ENCODE measurements at places on chromosomes 3 and 15.

- no peak for DNase-seq
Measured at GRCh38 chr3:10665592-10665991, 150.4 kb upstream of the SLC6A11 start.

DNA sequence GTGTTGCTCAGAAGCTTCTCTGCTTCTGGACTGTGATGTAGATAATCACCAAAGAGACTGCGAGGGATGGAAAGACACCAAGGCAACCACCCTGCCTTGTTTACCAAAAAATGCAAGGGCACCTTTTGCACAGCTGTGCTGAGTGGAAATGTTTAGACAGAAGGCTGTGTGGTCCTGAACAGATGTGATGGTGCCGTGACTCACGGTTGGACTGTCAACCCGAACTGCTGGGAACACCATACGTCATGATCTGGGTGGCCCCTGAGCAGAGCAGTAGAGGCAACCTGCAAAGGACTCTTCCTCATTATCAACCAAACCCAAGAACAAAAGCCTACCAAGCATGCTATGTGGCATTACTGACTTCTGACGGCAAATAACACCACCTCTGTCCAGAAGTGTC, 61.3 kb upstream of the LPP start:
- DNase-seq, result no peak

- peak; percentile 50 for DNase-seq
Measured at GRCh38 chr3:139173372-139174108, 128.8 kb upstream of the PRR23C start.

GRCh38 chr15:60382773-60383674, 14.8 kb downstream of the ANXA2 start:
- DNase-seq, result no peak

- no peak for DNase-seq
Measured at GRCh38 chr3:9916346-9916733, 558 bp upstream of the IL17RC start.

DNA sequence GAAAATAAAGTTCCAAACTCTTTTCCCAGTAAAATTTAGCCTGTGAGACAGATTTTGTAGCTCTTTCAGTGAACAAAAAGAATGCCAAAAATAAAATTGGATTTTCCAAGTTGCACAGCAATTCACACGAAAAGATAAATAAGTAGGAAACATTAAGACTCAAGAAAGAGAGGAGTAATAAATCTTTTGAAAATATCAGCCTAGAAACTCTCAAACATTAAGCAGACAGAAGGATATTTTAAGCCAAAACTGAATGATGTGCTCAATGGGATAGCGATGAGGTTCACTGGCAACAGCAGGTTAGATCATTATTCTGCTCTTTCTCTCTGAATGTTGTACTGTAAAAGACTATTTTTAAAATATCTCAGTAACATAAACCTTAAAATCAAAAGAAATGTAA, 115.0 kb downstream of the STAG1 start:
- DNase-seq, result no peak

DNA sequence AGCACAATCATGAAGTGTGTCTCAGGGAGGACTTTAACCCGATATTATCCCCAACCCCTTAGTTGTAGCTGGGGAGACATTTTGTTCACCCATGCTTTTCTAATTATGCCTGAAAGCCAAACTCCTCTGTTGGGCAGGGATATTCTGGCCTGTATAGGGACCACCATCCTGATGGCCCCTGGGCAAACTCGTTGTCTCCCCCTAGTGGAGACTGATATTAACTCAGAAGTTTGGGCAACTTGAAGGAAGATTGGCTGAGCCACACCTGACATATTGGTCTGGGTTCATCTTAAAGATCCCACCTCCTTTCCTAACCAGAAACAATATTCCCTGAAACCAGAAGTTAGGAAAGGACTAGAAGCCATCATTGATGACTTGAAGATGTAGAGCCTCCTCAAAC, 42.3 kb downstream of the TM4SF18 start:
- DNase-seq, result no peak

DNA sequence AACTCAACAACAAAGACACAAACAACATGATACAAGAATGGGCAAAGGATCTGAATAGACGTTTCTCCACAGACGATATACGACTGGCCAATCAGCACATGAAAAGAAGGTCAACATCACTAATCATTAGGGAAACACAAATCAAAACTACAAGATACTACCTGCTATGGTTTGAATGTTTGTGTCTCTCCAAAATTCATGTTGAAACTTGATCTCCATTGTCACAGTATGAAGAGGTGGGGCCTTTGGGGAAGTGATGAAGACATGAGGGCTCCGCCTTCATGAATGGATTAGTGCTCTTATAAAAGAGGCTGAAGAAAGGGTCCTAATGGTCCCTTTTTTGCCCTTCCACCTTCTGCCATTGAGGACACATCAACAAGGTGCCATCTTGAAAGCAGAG, 32.3 kb downstream of the ACAP2 start:
- DNase-seq, result no peak

- no peak for DNase-seq
Measured at GRCh38 chr3:39135170-39135805, 18.1 kb downstream of the CSRNP1 start.

DNA sequence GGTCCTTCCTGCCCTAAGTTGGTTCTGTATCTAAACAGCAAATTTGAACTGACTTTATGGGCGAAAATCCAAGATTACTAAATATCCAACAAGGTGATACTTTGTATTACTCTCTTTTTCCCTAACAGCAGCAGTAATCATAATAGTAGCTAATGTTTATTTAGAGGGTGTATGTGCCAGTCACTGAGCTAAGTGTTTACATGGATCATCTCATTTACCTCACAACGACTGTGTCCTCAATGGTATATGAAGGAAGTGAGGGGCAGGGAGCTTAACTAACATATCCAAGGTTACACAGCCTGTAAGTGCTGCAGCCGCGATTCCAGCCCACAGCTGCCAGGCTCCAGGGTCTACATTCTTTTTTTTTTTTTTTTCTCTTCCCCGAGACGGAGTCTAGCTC, 10.3 kb upstream of the LRRC34 start:
- DNase-seq, result no peak

DNA sequence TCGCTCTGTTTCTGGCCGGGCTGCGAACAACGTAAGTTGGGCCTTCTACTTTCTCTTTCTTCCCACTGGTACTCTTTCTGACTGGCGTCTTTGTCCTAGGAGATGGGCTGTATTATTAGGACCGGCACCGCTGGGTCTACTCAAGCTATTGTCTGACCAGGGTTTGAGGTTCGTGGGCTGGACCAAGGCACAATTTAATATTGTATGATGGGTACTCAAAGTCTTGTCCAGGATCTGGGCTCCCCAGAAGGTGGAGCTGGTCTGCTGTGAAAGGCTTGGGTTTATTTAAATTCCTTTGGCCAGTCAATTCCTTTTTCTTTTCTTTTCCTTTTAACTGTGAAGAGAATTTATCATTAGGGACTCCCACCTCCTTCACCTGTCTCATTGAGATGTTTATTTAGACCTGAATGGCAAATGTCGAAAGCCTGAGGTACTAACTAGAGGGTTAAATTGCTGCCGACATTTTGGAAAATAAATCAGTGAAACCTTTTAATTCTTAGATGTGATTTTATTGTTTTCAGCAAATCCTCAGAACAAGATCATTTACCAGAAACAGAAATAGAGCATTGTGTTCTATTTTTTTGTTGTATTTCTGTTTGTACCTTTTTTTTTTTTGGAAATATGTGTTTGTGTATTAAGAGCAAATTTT, 410 bp downstream of the LRRC49 start:
- DNase-seq, result no peak

GRCh38 chr3:172694573-172695246, 16.2 kb downstream of the NCEH1 start:
- no peak for DNase-seq

- no peak for DNase-seq
Measured at GRCh38 chr15:96070636-96071035, 259.9 kb upstream of the NR2F2 start.

GRCh38 chr3:3119393-3119851, 7.3 kb upstream of the TRNT1 start:
- DNase-seq, result no peak

DNA sequence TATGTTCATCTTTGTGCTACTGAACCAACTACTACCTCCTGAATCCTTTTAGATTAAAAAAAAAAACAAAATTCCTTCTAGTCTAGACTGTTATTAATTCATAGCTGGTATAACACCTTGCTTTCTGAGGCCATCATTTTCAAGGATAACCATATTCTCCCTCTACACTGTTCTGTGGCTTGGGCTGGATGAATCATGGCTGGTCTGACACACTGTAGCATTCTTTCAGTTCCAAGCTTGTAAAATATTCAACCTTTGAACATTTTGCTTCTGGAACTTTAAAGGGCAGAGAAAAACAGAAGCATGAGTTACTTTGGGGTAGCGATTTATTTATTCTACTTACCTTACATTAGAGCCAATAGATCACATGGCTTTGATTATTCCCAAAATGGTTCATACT, 7.6 kb downstream of the HSPBAP1 start:
- no peak for DNase-seq

- no peak for DNase-seq
Measured at GRCh38 chr15:41105348-41106334, 10.4 kb downstream of the INO80 start.

- no peak for DNase-seq
Measured at GRCh38 chr3:30282154-30282696, 324.2 kb upstream of the TGFBR2 start.

GRCh38 chr3:12312010-12312409, 23.1 kb downstream of the PPARG start:
- no peak for DNase-seq

- DNase-seq, result no peak
Measured at GRCh38 chr3:14605067-14605466, 46.5 kb upstream of the CCDC174 start.

DNA sequence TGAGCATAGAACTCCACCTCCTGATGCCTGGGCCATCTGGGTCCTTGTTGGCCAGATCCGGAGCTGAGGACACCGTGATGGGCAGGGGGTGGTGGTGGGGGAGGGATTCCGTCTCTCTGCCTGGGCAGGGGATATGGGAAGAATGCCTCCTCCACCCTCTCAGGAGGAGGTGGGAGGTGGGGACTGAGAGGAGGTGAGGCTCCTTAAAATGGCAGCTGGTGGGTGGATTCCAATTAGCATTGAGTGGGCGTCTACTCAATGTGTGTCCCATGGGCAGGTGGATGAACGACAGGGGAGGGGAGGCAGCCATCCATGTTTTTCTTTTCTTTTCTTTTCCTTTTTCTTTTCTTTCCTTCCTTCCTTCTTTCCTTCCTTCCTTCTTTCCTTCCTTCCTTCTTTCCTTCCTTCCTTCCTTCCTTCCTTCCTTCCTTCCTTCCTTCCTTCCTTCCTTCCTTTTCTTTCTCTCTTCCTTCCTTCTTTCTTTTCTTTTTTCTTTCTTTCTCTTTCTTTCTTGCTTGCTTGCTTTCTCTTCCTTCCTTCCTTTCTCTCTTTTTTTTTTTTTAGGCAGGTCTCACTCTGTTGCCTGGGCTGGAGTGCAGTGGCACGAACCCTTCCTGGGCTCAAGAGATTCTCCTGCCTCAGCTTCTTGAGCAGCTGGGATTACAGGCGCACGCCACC, 5.0 kb downstream of the SLC28A1 start:
- no peak for DNase-seq

- DNase-seq, result no peak
Measured at GRCh38 chr15:51726302-51727073, 11.0 kb downstream of the LYSMD2 start.

- DNase-seq, result no peak
Measured at GRCh38 chr15:27527490-27528067, 556.6 kb downstream of the GABRG3 start.

- DNase-seq, result no peak
Measured at GRCh38 chr15:38225381-38225780, 27.3 kb upstream of the SPRED1 start.

GRCh38 chr3:192957441-192958021, 39.9 kb upstream of the MB21D2 start:
- DNase-seq, result no peak

- DNase-seq, result no peak
Measured at GRCh38 chr15:73313861-73314260, 54.9 kb downstream of the HCN4 start.

DNA sequence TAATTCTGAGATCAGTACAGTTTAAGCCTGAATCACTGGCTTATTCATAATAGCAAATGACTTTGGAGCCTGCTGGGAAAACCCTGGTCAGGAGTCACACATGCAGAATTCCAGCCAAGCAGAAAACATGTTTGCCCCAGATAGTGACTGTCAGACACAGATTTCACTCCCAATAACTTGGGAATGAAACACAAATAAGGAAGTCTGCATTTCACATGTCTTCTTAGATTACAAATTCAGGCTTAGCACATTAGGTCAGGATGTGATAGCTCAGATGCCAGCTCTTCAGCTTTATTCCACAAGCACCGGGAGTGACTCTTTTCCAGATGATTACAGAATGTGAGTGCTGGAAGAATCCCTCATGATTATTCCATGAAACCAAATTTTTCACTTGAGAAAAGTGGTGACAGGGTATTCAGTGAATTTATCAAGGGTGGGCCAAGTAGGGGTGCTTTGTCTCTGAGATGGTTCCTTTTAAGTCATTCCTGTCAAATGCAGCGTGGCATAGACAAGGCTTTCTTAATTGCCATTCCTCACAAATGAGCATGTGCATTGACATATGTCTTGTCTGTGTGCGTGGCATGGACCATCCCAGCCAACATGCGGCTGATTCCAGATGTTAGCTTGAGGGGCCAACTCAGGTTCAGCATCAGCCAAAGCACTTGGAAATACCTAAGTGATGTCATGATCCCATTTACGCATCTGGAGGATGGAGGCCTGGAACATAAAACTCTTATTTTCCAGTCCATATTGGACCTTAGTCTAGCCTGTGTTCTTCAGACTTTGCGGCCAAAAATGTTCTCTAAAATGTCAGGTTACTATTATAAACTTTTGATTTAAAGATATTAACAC, 191.0 kb downstream of the EPHB1 start:
- no peak for DNase-seq

DNA sequence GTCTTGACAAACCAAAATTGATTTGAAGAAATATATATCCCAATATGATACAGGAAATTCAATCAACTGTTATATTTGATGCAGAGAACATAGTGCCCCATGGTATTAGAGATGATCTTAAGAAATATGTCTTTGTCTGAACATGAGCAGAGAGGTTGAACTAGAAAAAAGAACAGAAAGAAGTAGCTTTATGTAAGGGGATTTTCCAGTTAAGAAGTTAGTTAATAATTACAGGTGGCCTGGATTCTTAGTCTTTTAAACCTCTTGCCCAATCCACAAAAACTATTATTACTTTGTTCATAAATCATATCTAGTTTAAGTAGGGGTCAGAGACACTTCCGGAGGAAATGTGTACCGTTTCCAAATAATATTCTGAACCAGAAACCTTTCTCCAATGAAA, 1186.7 kb upstream of the EPHA6 start:
- DNase-seq, result no peak
